ENCODE measurements at places on chromosomes 3 and 15.

DNA sequence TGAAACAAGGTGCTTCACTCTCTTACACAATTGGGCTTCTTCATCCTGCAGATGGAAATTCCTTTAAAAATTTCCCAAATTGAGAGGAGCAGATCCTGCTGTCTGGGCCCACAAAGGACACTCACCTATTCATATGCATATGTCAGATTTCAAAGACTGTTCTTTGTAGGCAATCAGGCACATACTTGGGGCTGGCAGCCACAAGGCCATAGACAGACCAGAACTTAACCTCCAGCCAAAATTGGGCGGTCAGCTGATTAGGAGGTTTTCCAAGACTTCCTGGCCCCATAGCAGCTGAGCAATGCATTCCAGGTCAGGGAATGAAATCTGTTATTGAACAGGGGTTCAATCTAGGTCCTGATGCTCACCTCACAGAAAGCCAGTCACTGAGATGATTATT, 15.0 kb upstream of the HPS3 start:
- DNase-seq, result no peak

DNA sequence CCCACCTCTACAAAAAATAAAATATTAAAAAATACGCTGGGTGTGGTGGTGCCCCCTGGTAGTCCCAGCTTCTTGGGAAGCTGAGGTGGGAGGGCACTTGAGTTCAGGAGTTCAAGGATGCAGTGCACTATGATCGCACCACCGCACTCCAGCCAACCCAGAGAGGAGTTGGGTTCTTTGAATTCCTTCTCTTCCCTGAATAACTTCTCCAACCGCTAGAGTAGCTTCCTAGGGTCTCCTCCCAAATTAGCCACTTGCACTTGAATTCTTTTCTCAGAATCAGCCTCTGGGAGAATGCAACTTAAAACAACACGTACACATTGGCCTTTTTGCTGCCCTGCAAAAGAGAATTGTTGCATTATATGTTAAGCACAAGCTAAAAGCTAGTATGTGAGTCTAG, 272.5 kb downstream of the ABHD5 start:
- DNase-seq, result no peak

- DNase-seq, result no peak
Observed at GRCh38 chr15:47294765-47295259, 422.5 kb upstream of the SEMA6D start.

DNA sequence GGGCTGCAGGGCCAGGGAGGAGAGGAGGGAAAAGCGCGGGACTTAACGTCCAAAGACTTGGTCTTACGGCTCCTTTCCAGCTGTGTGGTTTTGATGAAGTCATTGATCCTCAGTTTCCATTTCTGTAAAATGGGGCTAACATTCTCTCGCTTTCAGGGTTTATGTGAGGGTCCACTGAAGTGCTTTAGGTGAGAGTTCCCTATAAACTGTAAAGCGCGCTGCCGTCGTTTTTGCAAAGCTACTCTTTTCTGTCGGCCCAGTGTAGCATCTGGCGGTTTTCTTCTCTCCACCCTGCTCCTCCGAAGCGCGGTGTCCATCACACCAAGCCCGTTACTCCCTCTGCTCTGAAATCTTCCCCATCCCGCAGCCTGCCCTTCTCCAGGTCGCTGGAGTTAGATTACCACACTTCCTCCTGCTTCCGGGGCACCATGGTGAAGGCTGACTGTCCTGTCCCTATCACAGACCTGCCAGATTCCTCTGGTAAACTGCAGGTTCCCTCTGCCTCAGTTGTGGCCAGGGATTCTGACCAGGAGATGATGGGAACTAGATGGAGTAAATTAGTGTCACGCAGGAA, 702 bp upstream of the DNAJC17 start:
- no peak for DNase-seq

GRCh38 chr3:54999159-54999558, 71.3 kb upstream of the LRTM1 start:
- DNase-seq, result no peak

GRCh38 chr15:73346735-73347312, 21.9 kb downstream of the HCN4 start:
- peak; percentile 77 for DNase-seq

DNA sequence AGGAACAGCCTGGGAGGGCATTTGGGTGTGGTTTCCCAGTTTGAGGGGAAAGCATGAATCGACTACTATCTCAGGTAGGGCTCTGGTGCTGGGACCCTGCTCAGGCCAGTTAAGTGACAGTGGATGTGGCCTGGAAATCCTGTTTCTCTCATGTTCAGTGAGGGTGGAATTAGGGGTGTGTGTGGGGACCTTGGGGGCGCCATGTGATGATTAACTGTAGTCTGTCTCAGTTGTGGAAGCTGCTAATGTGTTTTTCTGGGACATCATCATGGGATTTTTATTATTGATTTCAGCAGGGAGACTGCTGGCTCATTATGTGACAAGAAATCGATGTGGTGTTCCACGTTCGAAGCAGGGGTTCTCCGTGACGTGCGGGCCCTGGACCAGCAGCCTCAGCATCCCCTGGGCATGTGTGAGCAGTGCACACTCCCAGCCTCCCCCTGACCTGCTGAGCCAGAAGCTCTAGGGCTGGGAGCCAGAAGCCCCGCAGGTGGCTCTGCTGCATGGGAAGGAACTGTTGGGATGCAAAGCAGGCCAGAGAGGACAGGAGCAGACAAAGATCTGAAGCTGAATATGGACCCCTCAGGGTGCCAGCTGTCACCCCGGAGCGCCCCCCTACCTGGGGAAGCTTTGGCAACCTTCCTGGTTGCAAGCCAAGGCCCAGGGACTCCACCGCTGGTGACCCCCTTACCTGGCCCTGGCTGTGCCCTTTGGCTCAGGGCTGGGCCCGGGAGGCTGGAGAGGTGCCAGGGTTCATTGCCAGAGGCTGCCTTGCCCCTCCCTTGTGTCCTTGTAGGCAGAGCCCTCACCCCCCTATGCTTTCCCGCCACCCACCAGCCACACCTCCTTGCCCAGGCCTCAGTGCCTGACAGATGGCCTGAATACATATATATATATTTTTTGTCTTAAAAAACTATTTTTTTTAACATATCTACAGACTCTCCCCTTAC, 149.8 kb downstream of the APBA2 start:
- DNase-seq, result no peak

DNA sequence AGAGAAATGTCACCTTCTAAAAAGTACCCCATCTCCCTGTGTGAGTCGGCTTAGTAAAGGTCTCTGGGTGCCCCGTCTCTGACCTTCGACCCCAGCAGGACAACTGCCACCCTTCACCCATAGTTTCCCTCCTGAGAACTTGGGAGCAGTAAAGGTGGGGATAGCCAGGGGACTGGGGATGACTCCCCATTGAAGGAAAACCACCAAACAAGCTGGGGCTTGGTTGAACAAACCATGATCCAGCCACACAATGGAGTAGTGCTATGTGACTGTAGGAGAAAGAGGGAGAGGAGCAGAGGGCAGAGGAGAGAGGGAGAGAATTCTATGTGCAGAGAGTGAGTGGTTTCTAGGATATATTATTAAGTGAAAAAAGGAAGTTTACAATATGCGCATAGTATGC, 33.7 kb downstream of the IDH3A start:
- DNase-seq, result no peak

GRCh38 chr3:169173231-169173630, 490.3 kb downstream of the MECOM start:
- DNase-seq, result no peak

Measured in renal cortex interstitium (tissue), 15 donors.